ENCODE measurements at places on chromosomes 3 and 15. TPM values are rescaled to one million over a fixed set of nuclear protein-coding genes. Genes with fewer than 3 reads are reported as not detected.

The ZPLD1 gene
- polyA plus RNA-seq = not detected

The TCF12 gene
- 36.5 TPM for polyA plus RNA-seq

The AHSG gene
- not detected for polyA plus RNA-seq

The CPN2 gene
- not detected for polyA plus RNA-seq

The GASK1A gene
- polyA plus RNA-seq = not detected

The ROPN1B gene
- not detected for polyA plus RNA-seq

The SRGAP3 gene
- polyA plus RNA-seq = 0.35 TPM

The RTP3 gene
- not detected for polyA plus RNA-seq

The CDHR4 gene
- not detected for polyA plus RNA-seq

The ADGRG7 gene
- polyA plus RNA-seq = not detected

The STAC gene
- not detected for polyA plus RNA-seq

The CHSY1 gene
- 2.7 TPM for polyA plus RNA-seq

The KLF15 gene
- not detected for polyA plus RNA-seq

The NUDT16 gene
- polyA plus RNA-seq = 5.6 TPM

The GAP43 gene
- polyA plus RNA-seq = not detected

The DNAH12 gene
- not detected for polyA plus RNA-seq

The SOX14 gene
- not detected for polyA plus RNA-seq

The CELF6 gene
- polyA plus RNA-seq = not detected

The CTDSPL gene
- polyA plus RNA-seq = 0.08 TPM

The CALML4 gene
- 0.84 TPM for polyA plus RNA-seq

The TGM4 gene
- not detected for polyA plus RNA-seq

The PCOLCE2 gene
- not detected for polyA plus RNA-seq

The PSTPIP1 gene
- polyA plus RNA-seq = 63.3 TPM

The MYRIP gene
- not detected for polyA plus RNA-seq

The SLC12A1 gene
- polyA plus RNA-seq = not detected

The CEP63 gene
- 12.8 TPM for polyA plus RNA-seq

The CTXND1 gene
- not detected for polyA plus RNA-seq

The CYP8B1 gene
- not detected for polyA plus RNA-seq

The SCG5 gene
- 0.23 TPM for polyA plus RNA-seq

The RAB27A gene
- 55.7 TPM for polyA plus RNA-seq

The OXSM gene
- 13.2 TPM for polyA plus RNA-seq

The SEMA5B gene
- polyA plus RNA-seq = not detected

The DLEC1 gene
- polyA plus RNA-seq = 1.3 TPM

The SSUH2 gene
- polyA plus RNA-seq = not detected

The AQP9 gene
- not detected for polyA plus RNA-seq

The RGMA gene
- not detected for polyA plus RNA-seq

The ROBO2 gene
- not detected for polyA plus RNA-seq

The P2RY14 gene
- 1.2 TPM for polyA plus RNA-seq

The PTPN23 gene
- polyA plus RNA-seq = 0.46 TPM

The EEF1AKMT4 gene
- polyA plus RNA-seq = 4.6 TPM

Data from CD4-positive, alpha-beta memory T cell (primary cell).